ENCODE measurements at places on chromosomes 7 and 10.

- no peak for DNase-seq
Measured at GRCh38 chr7:158733220-158733519, 28.6 kb upstream of the NCAPG2 start.

DNA sequence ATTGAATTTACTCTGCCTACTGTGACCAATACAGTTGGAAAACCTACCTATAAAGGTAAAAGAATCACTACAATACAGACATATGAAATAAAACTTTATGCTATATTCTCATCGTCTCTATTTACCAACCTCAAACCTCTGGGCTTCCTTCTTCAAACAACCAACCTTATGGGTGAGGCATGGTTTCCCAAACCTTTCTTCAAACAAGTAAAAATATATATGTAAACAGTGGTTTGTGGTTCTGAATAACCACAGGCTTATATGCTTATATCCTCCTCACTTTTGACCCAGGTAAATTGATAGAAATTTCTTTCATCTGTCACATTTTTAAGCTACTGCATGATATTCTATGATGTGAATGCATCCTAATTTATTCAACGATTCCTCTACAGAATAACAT lies 103.6 kb downstream of the ITGB1 start:
- DNase-seq = no peak

DNA sequence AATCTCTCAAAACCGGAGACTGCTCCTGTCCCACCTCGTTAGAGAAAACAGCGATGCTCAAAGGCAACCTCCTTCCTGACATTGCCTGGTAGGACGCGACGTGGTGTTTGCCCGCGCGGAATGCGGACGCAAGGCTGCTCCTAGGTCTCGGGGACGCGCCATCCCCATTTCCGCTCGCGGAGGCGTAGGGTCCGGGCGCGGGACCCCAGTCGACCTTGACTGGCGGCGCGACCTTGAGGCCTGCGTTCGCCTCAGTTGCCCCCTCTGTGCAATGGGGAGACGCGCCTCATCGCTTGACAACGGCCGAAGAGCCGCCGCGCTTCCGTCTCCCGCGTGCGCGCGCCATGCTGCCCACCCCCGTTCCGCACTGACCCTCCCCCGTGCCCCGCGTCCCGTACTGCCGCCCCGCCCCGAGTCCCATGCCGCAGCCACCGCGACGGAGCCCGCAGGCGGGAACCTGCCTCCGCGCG lies 412 bp upstream of the PPIA start:
- no peak for DNase-seq

- DNase-seq = no peak
Measured at GRCh38 chr10:77787440-77787839, 139.1 kb downstream of the DLG5 start.

DNA sequence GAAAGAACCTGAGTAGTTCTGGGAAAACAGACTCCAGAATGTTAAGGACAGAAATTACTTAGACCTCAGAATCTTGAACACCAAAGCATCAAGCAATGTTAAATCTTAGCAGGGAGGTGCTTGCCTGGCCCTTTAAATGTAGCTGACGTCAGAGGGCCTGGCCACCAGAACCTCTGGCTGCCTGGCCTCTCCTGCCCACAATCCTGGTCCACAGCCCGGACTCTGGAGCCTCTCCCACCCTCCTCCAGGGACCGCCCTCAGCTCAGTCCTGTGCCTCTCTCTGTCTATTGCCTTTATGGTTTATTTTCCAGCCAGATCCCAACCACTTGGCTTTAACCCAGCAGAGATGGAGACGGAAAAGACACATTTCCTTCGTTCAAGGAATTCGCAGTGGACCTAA lies 42.2 kb upstream of the EGR2 start:
- no peak for DNase-seq

DNA sequence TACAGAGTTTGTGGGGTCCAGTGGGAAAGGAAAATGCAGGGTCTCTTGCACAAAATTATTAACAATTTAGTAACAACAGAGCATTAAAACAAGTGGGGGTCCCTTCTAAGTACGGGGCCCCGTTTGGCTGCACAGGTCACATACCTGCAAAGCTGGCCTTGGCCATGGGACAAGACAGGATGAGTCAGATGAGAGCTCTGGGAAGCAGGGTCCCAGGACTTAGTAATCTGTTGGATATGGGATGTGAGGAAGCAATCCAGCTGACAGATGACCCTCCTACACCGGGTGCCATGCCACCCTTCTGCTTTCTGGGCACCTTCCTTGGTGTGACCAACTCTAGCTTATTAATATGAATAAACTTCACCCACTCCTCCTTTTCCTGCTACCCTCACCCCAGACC lies 3.2 kb upstream of the DUSP5 start:
- no peak for DNase-seq

- no peak for DNase-seq
Measured at GRCh38 chr10:70838270-70838805, 22.6 kb downstream of the SGPL1 start.

DNA sequence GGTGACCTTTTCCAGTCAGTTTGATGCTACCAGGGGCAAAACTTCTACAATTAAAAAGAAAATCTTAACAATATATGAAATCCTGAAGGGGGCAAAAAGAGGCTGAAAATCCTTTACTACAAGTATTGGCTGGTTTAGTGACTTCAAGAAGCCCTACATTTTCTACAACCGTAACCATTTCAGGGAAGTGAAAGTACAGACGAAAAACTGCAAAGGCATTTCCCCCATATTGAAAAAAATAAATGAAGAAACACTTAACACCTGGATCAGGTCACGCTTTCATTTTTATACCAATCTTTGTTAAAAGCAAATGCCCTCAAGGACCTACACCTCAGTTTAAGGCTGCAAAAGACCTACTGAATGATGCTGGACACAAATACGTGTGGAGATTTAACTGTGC lies 38.6 kb downstream of the IL6 start:
- no peak for DNase-seq

GRCh38 chr10:128712661-128713400 lies 586.6 kb upstream of the MKI67 start:
- DNase-seq = no peak

DNA sequence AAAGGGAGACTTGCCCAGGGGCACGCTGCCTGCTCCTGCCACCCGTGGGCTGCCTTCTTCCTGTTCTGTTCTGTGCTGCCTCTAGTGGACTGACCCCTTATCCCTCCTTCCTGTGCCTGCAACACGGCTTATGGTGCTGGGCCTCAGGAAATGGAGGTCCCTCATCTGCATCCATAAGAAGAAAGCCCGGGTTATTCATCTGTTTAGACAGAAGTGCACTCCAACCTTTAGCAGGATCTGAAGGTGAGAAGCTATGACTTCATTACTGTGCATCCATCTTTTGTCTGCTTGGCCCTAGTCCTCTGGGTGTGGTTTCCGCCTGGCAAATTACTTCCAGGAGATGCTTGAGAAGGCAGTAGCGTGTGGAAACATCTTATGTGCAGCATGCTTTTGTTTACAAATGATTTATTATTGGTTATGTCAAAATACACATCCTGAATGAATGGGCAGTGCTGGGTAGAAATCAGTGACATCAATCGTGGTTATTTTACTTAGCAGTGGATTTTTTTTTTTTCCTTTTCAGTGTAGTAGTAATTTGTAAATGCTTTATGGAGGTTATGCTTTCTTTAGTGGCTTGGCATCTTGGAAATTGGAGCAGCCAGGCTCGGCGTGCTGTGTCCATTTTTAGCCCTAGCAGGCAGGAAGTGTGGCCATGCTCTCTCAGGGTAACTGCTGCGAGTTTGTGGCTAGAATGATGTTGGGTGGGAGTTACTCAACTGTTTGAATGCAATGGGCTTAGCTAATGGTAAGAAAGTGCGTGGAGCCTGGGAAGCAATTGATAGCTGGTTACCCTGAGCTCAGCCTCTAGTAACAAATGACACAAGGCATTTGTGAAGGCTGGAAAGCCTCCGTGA lies 12.7 kb downstream of the PTPRE start:
- peak; percentile 93 for DNase-seq

DNA sequence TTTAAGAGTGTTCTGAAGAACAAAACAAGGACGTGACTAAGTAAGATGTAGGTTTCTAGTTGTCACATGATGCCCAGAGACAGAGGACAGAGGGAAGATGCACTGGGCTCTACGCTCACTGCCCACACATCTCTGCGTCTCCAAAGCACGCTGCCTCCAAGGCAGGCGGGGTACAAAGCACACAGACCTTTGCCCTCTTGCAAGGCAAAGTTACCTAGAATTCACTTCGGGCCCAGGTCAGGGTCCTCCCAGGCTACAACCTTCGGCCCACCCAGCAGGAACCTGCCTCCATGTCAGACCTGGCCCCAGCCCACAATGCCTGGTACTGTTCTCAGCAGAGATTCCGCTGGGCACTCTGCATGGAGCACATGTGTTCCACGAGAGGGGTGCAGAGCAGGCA lies 26.5 kb downstream of the GRB10 start:
- DNase-seq = no peak

GRCh38 chr10:126397640-126398382 lies 9.5 kb upstream of the ADAM12 start:
- no peak for DNase-seq

GRCh38 chr7:36747280-36748016 lies 23.2 kb upstream of the AOAH start:
- DNase-seq = peak; percentile 50

- no peak for DNase-seq
Measured at GRCh38 chr10:133343558-133343957, 3.6 kb upstream of the PRAP1 start.

- no peak for DNase-seq
Measured at GRCh38 chr7:20742913-20743312, 43.8 kb downstream of the SP8 start.

DNA sequence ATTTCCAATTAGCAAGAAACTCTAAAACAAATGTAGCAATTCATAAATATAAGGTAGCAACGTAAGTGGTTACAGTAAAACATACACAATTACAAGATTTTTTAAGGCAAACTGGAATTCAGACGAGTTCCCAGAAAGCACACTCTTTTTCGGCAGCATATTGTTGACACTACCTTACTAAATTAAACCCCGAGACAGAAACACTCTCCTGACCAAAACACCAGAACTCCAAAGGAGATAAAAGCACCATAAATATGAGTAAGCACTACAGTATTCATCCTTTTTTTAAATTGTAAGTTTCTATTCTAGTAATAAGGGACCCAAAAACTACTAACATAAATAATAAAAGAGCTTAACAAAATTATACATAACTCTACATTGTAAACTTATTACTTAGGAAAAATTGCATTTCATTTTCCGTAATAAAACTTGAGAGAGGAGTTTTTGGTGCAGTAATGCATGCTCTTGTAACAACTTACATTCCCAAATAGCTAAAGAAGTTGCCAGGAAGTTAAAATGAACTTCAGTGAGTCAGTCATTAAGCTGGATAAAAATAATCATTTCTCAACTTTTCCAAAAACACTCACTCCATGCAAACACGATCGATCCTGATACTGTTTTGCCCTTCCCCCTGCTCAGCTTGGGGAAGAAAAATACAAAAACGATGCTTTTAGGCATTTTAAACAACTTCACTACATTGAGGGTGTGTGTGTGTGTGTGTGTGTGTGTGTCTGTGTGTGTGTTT lies 2.0 kb downstream of the PIP4K2A start:
- no peak for DNase-seq

DNA sequence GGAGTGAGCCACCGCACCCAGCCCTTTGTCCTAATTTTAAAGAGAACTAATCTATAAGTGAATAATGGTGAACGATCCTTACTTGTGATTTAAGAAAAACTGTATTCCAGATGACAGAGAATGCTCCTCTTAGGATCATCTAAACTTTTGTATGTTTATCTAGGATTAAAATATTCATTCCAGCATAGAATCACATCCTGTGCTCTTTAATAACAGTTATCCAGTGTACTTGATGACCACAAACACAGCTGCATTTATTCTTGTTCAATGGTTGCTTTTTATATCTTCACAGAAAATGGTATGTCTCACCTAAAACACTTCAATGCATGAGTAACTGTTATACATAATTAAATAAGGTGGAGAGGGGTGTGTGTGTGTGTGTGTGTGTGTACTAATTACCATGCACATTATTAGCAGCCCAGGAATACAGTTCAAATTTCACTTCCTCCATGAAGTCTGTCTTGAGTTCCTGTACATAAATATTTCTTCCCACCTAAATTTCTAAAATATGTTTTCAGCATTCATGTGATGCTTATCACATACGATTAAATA lies 38.5 kb upstream of the SEMA3C start:
- DNase-seq = no peak

GRCh38 chr10:133276435-133277201 lies at the start of gene ADAM8:
Gene ADAM8, minus strand, starts transcription at chr10:133276868. Its CDS starts 51 bp downstream, at chr10:133276817.
- DNase-seq = no peak

DNA sequence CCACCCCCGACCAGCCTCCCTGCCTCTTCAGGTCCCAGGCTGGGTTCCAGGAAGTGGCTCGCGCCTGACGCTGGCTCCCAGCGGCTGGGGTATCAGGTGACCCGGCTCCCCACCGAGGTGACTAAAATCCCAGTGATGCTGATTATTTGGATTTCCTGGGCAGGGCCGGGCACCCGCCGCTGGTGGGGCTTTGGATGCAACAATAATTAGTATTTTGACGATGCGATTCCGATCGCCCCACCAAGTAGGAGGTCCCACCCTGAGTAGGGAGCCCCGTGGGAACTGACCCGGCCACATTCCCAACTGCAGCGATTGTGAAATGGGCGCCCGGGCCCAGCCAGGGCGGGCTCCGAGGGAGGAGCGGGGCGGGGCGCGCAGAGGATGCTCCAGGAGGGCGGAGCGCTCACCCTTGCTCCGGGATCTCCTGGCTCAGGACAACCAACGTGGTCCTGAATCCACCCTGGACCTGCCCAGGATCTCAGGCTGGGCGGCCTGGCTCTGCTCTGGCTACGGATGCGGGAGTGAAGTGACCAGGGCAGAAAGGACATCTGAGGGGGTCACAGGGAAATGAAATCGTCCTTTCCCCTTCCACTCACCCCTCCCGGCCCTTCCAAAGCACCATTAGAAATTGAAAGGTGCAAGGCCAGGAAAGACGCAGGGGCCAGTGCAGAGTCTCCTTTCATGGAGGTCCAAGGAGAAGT lies 32.6 kb downstream of the DUSP5 start:
- DNase-seq = no peak

DNA sequence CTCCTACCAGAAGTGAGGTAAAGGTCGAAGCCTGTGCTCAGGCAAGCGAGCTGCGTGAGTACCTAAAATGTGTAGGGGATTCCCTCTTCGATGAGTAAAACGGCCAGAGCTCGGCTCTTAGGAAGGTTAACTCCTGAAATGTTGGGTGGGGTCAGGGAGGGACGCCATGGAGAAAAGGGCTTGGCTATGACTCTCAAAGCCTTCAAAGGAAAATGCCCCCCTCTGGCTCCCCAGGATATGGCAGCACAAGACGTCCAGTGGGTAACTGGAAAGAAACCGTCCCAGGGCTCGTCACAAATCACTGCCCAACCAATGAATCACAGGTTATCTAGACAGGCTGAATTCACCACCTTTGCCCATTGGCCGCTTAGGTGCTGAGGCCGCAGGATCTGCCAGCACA lies 58.0 kb downstream of the CALML3 start:
- no peak for DNase-seq

Data from NB4 (cell line).